NCI-H1417 treated with DMSO at 0.1 percent for 48 hours (cell line): ENCODE measurements at places on chromosomes 1 and 21.

GRCh38 chr1:41919764-41920397, 1.2 kb upstream of the HIVEP3 start:
- no peak for DNase-seq

DNA sequence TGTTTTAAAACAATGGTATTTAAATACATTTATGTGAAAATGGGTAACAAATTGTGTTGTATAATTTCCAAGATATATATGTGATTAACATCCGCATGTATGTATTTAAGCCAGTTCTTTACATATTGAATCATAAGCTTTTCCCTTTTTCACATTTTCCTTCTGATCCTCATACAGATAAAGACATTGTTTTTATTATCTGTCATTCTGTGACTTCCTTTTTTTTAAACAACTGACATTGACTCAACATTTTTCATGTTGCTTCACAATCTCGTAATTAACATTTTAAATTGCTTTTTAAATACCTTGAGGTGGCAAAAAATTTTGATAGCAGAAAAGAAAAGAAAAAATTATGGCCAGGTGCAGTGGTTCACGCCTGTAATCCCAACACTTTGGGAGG, 1.4 kb downstream of the STXBP3 start:
- no peak for DNase-seq

GRCh38 chr1:223621312-223621734, 44.2 kb downstream of the CAPN8 start:
- DNase-seq, result no peak

DNA sequence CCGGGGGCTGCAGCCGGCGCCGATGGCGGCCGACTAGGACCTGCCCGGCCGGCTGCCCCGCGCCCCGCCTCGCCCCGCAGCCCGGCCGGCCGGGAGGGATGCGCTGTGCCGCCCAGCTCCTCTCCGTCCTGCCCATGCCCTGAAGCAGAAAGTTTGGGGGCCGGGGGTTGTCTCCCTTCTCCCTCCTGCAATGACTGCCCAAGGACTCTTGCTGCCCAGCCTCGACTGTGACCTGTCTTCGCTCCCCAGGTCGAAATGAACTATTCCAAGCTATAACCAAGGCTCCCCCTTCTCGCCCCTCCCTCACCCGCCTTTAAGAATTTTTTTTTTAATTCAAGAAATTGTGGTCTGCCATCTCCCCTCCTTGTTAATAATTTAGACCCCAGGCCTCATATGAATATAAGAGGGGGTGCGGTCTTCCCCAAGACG, 361 bp downstream of the TMCC2 start:
- DNase-seq, result no peak

- no peak for DNase-seq
These were observed 227 bp downstream of the NBL1 start for GRCh38 chr1:19644395-19644680.
